Cortex of kidney (tissue), 1 donor: ENCODE measurements at places on chromosomes 6 and 20.

DNA sequence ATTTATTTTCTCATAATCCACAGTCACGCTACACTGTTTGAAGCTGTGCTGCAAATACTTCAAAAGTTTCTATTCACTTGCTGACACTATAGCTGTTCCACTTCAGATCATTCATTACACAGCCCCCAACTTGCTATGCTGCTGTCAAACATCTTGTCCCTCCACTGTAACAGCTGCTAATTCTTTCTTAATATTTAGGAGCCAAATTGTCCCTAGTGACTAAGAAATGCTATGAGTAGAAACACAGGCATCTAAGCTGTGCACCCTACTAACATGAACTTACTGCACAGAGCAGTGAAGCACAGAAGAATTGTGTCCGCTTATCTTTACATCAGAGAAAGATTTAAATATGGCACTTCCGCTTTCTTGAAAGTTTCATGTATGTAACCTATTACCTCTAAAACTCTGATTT lies 91.3 kb downstream of the PDE10A start:
- DNase-seq, result no peak

GRCh38 chr6:37442416-37443215 lies 9.6 kb downstream of the CMTR1 start:
- DNase-seq, result no peak

- no peak for DNase-seq
Observed at GRCh38 chr6:50380406-50381098, 330.8 kb upstream of the DEFB112 start.

GRCh38 chr6:105273589-105273988 lies 93.8 kb upstream of the POPDC3 start:
- no peak for DNase-seq

GRCh38 chr6:116741571-116741970 lies 23.9 kb downstream of the FAM162B start:
- no peak for DNase-seq

- no peak for DNase-seq
Observed at GRCh38 chr6:33860706-33861474, 57.1 kb upstream of the MLN start.

DNA sequence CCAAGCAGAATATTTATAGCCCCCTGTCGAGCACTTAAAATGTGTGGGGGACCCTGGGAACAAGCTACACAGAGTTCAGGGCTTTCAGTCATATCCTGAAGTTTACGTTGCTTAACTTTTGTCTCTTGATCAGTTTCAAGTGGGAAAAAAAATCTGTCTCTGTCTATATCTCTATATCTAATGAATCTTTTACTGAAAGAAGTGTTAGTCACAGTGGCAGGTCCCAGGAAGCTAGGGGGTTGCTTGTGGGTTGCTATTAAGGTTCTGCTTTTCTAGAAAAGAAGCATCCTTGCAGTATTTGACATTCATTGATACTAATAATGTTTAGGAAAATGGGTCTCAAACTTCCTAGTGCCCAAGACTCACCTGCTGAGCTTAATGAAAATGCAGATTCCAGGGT lies 76.7 kb upstream of the CLDN20 start:
- no peak for DNase-seq

- DNase-seq, result no peak
Observed at GRCh38 chr20:52168116-52168515, 23.5 kb downstream of the ZFP64 start.
